ENCODE measurements at places on chromosomes 6 and 20.

DNA sequence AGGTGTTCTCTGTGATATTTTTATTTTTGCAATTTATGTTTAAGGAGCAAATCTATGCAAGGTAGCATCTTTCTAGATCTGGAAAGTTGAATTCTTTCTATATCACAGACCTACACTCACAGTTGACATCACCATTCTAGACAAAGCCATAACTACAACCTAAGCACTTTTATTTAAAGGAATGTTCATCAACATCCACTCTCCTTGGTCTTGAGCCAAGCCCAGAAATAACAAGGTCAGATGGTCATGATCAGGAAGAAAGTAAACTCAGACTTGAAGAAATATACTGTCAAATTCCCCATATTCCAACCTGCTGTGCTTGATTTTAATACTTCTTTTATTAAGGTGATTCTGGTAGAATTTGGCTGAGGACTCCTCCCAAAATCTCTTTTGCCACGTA is 32.2 kb downstream of the MMUT start:
- DNase-seq: no peak

- DNase-seq: no peak
Observed at GRCh38 chr6:126233192-126233591, 106.7 kb upstream of the CENPW start.

DNA sequence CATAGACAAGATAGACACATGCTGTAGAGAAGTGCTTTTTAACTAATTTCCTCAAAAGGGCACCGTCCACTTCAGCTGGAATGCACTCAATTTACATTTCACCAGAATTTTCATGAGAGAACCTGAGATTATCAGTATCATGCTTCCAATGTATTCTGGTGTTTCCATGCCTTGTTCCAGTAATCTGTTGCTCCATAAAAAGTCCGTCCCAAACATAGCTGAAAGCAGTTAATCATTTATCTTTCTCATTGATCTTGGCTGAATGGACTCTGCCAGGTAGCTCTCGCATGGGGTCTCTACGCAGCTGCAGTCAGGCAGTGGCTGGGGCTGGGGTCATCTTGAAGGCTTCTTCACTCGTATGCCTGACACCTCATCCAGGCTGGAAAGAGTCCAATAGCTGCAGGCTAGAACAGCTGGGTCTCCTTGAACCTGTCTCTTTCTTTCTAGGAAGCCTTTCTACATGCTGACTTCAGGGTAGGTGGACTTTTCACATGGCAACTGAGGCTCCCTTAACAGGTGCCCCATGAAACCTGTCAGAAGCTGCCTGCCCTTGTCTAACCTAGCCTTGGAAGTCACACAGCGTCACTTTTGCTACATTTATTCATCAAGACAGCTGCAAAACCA is 18.6 kb upstream of the COL12A1 start:
- no peak for DNase-seq

GRCh38 chr6:123803504-123804013 is at the start of gene NKAIN2:
NKAIN2 (plus strand) TSS chr6:123803865.
- DNase-seq: no peak

DNA sequence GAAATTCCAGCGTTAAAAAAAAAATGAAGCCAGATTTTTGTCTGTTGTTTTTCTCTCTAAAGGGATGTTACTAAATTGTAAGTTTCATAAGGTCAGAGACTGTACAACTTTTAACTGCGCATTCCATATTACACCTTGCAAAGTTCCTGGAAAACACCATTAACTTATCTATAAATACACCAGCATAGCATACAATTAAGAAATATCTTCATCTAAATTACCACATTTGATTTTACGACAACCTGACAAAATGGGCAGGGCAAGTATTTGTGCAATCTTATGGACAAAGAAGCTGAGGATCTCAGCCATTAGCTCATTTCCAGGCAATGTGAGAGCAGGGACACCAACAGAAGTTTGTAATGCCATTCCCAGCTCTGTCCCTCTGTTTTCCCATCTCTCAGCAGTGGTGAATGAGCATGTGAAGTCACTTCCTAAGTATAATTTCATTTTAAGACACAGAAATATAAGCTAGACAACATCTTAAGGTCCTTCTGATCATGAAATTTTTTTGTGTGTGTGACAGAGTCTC is 12.9 kb upstream of the GCM1 start:
- DNase-seq: no peak

GRCh38 chr20:52031206-52031562 is 160.4 kb downstream of the ZFP64 start:
- no peak for DNase-seq

DNA sequence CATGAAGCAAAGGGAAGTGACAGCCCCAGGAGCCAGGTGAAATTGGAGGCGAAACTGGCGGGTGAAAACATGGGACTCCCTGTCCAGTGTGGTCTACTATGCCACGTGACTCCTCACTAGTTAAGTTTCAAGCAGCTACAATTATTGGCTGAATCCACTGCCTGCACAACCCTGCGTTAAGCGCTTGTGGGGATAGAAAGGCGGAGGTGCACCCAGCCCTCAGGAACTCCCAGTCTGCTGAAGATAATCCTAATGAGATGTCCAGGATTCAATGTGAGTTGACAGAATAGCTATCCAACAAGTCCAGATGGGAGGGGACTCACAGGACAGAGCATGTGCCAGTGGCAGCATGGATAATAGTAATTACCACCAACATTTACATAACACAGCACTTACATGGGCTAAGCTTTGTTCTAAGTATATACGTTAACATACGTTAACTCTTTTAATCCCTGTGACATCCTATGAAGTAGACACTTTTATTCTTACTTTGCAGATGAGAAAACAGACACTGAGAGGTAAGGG is 1.8 kb downstream of the MOCS1 start:
- DNase-seq: no peak

GRCh38 chr20:50901301-50901700 is 29.9 kb downstream of the ADNP start:
- no peak for DNase-seq

- DNase-seq: no peak
Observed at GRCh38 chr20:9359561-9360308, 154.7 kb upstream of the LAMP5 start.

DNA sequence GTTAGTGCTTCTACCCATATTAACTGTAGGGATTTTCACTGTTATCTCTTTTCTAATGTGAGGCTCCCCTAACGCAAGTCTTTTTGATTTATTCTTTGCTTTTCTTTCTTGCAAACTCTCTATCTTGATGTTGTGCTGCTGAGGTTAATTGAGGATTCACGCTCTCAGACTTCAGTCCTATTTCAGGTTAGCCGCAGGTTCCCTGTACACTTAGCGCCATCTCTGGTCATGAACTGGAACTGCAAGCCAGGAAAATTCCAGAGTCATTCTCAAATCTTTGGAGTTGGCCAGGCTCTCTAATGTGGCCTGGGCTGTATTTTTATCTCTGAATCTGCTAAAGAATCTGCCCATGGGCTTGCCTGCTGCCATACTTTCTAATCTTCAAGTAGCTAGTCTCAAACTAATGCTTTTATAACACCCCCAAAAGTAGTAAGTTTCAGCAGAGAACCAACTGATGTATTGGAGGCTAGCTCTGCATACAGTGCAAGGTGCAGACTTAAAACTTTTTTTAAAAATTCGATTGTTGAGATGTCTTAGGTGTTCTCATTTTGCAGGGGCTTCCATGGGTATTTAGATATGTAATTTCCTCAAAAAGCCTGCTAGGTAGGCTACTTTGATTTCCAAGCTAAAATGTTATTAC is 91.1 kb upstream of the OPRM1 start:
- DNase-seq: no peak

DNA sequence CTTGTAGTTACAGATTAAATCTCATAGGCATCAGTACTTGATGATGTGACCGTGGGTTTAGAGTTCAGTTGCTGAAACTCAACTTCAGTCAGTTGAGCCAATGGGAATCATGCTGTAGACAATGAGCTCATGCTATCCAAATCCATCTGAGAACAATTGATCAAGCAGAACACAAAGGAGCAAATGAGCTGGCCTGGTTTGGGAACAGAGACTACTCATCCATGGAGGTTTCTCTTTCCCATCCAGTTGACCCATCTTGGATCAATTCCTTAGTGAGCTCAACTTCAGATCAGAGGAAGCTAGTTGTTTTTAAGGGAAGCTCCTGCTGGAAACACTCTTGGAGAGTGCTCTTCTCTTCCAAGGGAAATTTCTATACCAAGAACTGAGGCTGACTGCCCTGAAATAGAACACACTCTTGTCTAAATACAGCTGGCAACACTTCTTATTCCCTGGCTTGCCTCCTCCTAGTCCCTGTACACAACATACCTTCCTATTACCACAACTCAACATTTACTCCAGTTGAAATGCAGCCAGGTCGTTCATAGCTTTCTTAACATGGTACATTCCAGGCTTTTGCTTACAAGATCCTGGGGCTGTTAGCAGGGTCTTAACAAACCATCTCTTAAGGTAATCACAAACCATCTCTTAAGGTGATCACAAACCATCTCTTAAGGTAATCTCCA is 203.9 kb upstream of the PRDM1 start:
- no peak for DNase-seq

GRCh38 chr6:43298565-43299337 is 691 bp downstream of the SLC22A7 start:
- DNase-seq: no peak

- no peak for DNase-seq
Observed at GRCh38 chr20:50009521-50010454, 27.0 kb downstream of the SNAI1 start.

- DNase-seq: no peak
Observed at GRCh38 chr20:37598575-37599342, 71.1 kb upstream of the BLCAP start.

DNA sequence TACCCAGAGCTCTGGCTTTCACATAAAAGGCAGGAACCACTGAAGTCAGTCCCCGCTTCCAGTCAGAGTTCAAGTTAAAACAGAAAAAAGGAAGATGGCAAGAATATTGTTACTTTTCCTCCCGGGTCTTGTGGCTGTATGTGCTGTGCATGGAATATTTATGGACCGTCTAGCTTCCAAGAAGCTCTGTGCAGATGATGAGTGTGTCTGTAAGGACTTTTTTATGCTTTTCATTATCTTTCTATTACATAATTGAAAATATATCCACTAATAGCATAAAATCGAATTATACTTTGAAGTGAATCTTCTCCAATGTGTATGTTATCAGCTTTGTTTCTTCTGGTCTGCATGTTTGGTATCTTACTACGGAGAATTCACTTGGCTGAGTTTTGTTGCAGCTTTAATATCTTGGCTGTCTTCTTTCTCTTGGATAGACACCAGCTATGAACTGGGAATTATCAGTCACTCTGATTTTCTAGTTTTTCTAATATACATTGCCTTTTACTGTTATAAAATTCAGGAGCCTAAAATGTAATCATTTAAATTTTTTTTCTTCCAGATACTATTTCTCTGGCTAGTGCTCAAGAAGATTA is at the start of gene OTOR:
Gene OTOR, plus strand, starts transcription at position 51 of the 593 bp plus-strand sequence. Its CDS starts 44 bp downstream, at position 95.
- no peak for DNase-seq

GRCh38 chr20:47183367-47183766 is 173.1 kb downstream of the ZMYND8 start:
- DNase-seq: no peak

GRCh38 chr20:54189630-54190029 is 15.8 kb upstream of the CYP24A1 start:
- DNase-seq: no peak

DNA sequence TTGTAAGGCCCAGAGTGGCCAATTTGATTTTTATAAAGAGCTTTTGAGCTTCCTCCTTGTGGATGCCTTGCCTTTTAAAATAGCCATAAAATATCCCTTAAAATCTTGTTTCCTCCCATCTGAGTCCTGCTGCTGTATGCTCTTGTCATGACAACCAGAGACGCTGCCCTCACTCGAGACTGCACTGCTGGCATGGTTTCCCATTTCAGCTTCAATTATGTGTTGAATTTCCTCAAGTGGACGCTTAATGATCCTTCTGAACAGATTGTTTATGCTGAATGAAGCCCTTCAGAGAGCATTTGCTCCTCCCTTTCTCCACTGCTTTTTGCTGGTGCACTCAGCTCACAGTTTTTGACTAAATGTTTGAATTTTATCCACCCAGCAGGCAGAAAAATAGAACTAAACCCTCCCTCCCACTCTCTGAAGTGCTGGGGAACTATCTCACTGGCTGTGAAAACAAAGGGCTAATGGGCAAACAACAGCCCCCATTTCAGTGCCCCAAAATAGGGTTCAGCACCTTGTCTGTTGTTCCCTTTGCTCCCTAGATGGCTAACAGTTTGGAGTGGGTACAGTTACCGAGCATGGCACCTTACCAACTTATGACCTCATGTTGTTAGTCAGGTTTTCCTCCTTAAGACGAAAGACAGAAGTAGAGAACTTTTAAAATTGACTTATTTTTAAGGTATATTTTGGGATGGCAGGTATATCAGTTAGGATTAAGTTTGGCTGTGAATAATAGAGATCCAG is 45.5 kb upstream of the RNF8 start:
- no peak for DNase-seq

DNA sequence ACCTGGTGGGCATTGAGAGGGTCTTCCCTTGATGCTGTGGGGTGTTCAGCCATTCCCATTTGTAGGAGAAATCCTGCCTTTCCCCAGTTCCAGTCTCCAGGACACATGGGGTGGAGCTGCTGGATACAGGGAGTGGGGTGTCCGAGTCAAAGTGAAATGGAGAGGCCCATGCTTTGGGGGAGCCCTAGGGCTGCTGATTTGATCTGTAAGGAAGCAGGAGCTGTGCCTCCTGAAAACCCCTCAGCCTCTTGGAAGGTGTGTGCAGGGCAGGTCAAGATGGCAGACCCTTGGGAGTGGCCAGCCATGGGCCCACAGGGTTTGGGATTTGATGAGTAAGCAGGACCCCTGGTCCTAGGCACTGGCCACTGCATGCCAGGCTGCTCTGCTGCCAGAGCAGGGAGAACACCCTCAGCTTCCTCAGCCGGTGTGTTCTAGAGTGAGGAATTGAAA is 82.0 kb downstream of the SERAC1 start:
- DNase-seq: no peak

- DNase-seq: no peak
Observed at GRCh38 chr6:43851204-43851865, 81.3 kb downstream of the VEGFA start.

DNA sequence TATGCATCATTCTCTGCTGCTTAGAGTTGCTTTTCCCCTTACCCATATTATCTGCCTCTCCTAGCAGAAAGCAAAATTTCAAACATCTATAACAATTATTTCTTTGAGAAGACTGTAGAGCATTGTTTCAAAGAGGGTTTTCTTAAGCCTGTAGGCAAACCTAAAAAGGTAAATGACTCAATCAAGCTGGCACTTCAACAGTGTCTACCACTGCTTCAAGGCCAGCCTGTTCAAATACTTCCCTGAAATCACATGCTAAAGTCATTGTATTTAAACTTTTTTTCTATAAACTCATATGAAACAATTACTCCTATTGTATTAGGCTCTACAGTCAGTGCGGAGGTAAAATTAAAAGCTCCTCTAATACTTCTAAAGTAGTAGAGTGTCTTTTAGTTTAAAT is 87.1 kb downstream of the OGFRL1 start:
- no peak for DNase-seq

- no peak for DNase-seq
Observed at GRCh38 chr6:130136798-130137197, 86.0 kb downstream of the SAMD3 start.

DNA sequence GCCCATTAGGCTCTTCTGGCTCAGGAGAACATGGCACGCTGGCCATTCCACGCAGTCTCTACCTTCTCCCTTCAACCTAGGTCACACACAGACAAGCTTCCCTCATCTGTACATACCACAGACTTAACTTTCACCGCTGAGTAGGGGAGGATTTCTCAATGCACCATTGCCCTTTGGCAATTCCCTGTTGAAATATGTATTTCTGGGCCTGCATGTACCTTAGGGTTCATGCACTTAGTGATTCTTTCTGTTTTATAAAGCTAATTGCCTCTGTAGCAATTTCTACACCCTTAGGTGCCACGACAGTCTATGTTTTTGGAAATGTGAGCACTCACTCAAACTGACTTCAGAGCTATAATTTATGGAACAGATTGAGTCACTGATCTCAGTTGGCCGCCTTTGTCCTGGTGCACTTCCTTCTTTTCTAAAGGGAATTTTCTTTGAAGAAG is 253.8 kb upstream of the PRDM1 start:
- DNase-seq: no peak

All from stimulated activated CD8-positive, alpha-beta memory T cell treated with anti-CD3 and anti-CD28 coated beads, Interleukin-15, amount 100 ng/mL, for 1 hour (primary cell).